ENCODE measurements at places on chromosomes 16 and 17.

DNA sequence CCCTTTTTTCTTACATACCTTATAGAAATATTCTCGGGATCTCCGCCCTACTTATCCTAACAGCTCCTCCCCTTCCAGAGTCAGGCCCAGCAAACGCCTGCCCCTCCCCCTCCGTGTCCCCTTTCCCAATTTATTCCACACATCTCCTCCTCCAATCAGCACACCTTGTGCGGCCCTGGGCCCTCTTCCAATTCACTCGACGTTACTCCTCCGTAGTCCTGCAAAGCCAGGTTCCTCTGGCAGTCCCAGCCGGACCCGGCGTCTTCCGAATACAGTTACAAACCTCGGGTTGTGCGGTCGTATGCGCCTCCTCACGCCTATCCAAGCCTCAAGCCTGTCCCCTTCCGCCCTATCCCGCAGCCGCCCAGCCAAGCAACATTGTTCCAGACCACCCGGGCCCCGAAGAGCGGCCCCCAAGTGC is 677 bp downstream of the CBX1 start:
- DNase-seq = no peak

GRCh38 chr16:25010542-25010941 is 4.6 kb downstream of the ARHGAP17 start:
- no peak for DNase-seq

- no peak for DNase-seq
Measured at GRCh38 chr17:64084940-64085649, 44.8 kb downstream of the ERN1 start.

- DNase-seq = no peak
Measured at GRCh38 chr17:73640691-73641090, 3.6 kb downstream of the SDK2 start.

GRCh38 chr16:17803625-17804410 is 333.1 kb upstream of the XYLT1 start:
- no peak for DNase-seq

DNA sequence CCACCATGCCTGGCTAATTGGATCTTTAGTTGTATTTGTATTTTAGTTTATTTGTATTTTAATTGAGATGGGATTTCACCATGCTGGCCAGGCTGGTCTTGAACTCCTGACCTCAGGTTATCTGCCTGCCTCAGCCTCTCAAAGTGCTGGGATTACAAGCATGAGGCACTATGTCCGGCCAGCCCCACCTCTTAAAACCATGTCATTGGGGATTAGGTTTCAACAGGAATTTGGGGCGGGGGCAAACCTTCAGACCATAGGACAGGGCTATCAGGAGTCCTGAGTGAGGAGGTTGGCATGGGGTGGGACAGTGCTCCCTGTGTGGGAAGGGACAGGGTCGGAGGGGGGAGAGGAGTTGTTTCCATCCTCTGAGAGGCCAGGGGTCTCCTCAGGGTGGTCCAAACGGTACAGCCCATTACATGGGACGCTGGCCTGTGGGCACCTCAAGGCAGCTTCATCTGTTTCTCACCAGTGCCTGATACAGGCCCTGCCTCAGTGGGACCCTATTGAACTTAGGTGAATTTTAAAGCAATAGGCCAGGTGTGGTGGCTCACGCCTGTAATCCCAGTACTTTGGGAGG is 21.6 kb downstream of the GAA start:
- no peak for DNase-seq

DNA sequence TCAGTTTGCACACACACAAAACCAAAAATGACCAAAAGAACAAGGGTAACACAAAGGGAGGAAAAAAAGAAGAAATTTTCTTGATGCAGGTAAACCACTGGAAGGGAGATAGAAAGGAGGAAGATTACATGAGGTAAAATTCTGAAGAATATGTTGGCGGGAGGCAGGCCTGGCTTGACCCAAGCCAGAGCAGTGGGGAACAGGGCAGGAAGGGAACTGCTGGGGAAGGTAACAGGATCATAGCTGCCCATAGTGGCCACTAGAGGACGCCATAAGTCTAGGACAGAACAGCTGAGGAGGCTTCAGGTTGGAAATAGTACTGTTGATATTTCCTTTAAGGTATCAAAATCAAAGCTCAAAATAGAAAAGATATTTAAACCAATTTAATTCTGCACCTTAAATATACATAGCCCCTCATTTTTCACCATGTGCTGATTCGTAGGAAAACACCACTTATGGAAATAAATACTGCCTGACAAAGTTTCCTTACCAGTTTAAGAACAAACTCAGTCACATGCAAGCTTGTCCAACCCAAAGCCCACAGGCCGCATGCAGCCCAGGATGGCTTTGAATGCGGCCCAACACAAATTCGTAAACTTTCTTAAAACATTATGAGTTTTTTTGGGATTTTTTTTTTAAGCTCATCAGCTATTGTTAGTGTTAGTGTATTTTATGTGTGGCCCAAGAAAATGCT is 15.5 kb downstream of the VPS35 start:
- no peak for DNase-seq

GRCh38 chr17:79970576-79971068 is 65.0 kb downstream of the TBC1D16 start:
- DNase-seq = no peak

- no peak for DNase-seq
Measured at GRCh38 chr17:16423226-16423872, 8.0 kb downstream of the TRPV2 start.

DNA sequence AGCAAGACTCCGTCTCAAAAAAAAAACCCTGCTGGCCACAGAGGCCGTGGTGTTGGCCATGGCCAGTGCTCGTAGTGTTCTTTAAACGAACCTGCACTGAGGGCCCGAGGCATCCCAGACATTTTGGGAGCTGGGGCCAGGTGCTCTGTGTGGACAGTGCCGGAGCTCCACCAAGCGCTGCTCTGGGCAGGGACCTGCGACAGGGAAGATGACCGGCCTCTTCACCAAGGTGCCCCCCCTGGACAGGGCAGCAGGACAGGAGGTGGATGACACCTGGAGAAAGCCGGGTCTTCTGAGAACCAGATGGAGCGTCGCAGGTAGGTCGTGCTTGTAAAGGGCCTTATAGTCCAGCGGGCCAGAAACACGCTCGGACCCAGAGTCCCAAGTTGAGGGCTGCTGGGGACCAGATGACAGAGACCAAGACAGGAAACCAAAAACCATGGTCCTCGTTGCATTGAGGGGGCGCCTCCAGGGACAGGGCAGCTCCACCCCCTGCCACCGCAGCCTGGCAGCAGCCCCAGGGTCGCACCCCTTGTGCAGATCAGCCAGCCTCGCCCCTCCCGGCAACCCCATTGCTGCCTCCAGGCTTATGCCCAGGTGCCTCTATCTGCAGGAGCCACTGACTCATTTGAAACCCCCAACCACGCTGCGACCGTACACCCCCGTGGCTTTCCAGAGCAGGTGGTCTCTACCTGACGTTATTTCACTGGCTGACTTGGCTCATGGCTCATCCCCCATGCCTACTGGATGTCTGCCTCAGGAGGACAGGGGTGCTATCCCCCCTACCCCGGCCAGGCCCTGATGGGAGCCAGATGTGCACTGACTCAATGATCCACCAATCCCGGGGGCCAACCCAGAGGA is 4.2 kb upstream of the NTN3 start:
- DNase-seq = no peak

- DNase-seq = no peak
Measured at GRCh38 chr16:1876468-1876867, 4.5 kb upstream of the MEIOB start.

DNA sequence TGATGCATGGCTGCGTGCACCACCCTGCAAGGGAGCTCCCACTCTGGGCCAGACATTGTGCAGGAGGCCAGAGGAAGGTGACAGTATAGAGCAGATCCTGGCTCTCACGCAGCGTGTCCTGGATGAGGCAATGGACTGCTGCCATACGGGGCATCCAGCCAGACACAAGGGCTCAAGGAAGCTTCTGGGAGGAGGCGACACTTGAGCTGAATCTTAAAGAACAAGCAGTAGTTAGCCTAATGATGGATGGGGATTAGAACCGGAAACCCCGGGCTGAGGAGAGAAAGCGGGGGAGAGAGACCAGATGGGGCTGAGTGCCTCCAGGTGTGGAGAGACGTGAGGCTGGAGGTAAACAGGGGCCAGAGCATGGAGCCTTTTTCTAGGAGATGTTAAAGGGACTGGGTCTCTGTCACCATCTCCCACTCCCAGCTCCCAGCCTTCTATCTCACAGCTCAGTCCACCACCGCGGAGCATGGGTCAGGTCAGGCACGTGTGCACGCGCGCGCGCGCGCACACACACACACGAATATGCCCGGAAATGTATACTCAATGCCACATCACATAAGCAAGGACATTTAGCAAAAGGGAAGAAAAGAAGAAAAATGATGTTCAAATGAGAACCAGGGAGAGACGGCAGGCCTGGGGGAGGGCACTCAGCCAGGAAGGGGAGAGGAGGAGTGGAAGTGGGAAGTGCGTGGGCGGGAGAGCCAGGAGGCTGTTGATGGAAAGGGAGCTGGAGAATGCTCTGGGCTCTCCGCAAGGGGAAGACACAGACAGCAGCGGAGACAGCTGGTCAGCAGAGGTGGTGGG is 46.3 kb downstream of the CCDC42 start:
- DNase-seq = no peak

GRCh38 chr16:70659953-70660671 is 13.8 kb downstream of the IL34 start:
- DNase-seq = no peak

DNA sequence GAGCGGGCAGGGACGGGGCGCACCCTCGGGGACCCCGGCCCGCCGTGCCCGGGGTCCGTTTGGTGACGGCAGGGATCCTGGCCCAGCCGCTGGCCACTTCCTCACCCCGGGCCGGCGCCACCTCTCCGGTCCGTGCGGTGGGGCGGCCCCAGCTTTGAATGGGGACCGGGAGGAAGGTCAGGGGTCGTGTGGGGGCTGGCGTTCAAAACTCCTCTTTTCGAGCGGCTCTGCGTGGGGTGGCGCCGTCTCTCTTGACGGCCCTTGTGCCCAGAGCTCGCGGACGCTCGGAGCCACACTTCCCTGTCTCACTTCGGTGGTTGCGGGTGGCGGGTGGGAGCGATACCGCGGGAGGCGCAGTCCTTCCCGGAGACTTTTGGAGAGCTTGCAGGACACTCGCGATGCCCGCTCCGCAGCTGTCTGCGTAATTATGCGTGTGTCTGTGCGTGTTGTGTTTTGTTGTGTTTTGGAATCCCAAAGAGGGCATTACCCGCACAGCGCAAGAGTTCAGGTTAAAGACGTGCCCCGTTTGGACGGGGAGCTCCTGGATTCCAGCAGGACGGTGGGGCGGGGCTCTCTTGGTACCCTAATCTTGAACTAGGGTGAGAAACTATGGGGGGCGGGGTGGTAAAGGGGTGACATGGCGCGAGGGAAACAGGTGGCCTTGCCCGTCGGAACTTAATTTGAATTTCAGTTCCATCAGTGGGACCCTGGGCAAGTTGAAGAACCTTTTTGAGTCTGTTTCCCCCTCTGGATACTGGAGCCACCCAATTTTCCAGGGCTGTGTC is 637 bp downstream of the PLCG2 start:
- no peak for DNase-seq
